Foreskin fibroblast (primary cell): ENCODE measurements at places on chromosomes 5 and 9.

GRCh38 chr9:80012557-80013330, 441.0 kb downstream of the TLE4 start:
- DNase-seq: no peak

DNA sequence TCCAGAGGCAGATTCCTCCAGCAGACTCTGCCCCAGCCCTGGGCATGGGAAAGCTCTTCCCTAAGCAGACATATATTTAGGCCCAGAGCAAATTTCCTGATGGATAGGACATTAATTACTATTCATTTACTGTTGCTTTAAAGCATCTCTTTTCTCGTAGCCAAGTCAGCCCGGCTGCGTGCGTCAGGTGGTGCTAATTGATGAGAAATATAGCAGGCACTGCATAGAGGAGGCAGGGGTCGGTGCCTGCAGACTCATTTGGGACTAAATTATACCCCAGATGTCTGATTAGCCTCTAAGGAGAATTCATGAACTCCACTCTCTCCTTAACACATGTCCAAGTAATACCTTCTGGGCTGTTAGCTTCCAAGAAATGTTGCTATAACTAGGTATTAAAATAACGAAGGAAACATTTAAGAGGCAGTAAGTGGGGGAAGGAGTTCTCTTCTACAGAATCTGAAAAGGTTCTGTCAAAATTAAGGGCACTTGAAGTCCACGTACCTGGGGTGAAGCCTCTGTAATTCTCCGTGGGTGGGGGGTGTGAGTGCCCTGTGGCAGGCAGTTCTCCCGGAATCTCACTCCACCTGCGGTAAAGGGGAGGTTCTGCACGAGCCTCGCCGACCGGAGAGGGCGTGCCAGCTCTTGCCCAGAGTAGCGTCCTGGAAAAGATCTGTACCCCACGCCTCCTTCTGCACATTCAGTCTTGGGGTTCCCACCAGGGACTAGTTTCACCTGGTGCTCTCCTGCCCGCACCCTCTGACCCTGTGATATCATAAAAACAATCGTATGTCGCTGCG, 115.9 kb upstream of the FCN2 start:
- DNase-seq: no peak

- no peak for DNase-seq
Observed at GRCh38 chr5:172440486-172440885, 13.8 kb downstream of the SH3PXD2B start.

DNA sequence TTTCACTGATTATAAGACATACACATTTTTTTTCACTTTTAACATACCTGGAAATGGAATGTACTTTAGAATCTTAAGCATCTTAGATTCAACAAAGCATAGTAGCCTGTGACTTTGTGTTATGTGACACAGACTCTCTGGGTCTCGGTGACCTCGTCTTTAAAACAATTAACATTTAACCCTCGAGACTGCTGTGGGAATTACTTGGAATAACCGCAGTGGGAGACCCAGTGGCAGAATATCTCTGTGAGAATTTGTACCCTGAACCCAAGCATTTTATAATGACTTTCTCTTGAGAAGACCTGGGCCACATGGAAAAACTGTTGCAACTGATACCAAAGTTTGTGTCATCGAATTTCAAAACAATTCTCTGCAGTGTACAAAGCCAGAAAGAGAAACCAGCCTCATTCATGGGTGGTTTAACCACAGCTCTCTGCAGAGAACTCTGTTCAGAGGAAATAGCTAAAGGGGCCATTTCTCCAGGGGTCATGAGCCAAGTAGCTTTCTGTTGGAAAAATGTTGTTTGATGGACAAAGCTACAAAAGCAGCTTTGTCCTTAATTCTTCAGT, 10.0 kb upstream of the RETREG1 start:
- no peak for DNase-seq

DNA sequence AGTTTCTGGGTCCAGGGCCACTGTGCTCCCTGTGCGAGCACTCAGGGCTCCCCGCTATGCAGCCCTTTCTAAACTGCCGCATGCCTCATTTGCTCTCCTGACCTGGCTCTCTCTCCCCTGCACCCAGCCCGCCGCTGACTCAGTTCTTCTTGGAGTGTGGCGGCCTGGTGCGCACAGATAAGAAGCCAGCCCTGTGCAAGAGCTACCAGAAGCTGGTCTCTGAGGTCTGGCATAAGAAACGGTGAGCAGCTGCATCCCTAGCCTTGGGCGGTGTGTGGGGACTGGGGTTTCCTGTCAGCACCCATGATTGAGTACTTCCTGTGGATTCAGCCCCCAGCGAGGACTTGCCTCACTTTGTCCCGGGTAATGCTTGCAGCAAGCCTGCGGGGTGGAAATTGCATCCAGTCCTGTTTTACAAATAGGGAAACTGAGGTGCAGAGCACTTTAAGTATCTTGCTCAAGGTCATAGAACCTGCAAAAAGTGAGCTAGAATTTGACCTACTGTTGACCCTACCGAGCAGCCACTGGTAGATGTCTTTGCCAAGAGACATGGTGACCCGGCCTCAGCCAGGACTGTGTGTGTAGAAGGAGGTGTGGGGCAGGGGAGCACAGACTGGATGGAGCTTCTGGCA, 27.9 kb downstream of the USP20 start:
- DNase-seq: peak; percentile 55

GRCh38 chr5:10505517-10506095, 58.3 kb upstream of the ANKRD33B start:
- DNase-seq: no peak

DNA sequence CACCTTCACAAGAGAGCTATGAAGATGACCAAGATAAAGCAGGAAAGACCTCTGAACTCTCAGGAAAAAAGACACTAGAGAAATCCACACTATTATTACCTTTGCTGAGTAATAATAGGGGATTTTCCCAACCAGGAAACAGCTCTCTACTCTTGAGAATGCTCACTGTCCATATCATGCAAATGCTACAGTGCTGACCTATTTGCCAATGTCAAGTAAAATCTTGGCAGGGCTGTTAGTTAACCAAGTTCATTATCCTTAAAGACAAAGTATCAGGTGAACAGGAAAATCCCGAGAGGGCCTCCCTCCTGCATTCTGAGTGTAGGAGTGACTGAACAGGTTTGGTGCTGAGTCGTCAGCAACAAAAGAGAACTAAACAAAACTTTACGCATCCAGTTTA, 306.6 kb downstream of the ACTL7B start:
- no peak for DNase-seq

DNA sequence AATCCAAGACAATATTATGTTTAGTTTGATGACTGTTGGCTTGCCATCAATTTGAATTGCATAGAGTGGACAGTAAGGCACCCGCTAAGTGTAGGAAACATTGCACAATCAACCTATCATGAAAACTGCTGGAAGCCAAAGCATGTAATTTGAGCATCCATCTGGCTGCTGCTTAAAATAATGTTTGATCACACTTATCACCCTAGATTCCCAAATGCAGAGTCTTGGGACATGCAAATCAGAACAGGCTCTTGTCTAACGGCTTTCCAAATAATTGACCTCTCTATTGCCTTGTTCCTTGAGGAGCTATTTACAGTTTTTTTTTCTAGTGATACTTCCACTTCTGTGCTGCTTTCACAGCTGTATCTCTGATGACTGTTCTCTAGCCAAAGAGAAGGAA, 342.1 kb downstream of the PRR16 start:
- peak; percentile 55 for DNase-seq

DNA sequence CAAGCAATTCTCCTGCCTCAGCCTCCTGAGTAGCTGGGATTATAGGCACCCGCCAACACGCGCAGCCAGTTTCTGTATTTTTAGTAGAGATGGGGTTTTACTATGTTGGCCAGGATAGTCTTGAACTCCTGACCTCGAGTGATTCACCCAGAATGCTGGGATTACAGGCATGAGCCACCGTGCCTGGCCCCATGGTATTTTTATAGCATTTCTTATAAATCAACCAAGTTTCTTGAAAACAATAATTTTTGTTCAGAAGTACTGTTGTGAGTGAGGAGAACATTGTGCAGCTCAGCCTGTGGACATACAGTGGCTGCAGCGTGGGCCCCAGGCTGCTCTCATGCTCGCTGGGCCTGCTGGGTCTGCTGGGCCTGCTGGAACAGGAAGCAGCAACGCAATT, 45.3 kb downstream of the MAP1B start:
- peak; percentile 69 for DNase-seq

DNA sequence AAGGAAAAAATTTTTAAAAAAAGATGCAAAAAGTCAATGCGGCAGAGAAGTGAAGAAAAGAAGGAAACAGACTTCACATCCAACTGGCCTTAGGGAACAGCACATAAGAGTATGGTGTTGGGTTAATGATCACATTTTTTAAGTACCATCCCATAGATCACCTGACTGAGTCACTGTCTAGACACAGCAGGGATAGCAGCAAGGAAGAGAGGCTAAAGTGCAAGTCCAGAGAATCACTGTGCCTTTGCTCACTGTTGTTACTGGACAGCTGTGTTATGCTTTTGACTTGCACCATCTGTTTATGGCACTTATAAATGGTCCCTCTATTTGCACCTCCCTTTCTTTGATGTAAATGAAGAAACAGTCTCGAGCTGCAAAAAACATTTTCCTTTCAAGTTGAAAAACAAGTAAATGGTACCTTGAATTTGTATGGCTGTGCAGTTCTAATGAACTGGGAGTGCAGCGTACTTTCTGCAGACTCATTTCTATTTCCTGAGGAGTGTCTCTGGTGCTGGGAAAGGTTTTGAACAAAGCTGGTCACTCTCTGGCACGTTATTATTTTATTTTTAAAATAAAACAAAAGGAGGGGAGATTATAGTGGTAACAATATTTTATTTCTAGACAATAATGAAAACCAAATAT, 84.2 kb downstream of the TRPM6 start:
- DNase-seq: no peak

GRCh38 chr5:174211277-174211626, 165.7 kb downstream of the NSG2 start:
- no peak for DNase-seq
